ENCODE measurements at places on chromosomes 6 and 20. TPM values are rescaled to one million over a fixed set of nuclear protein-coding genes. Genes with fewer than 3 reads are reported as not detected.

- no peak overlapping the region for H3K27ac ChIP-seq
- no peak for DNase-seq
- no peaks in the 10 kb centered on the region for H3K27me3 ChIP-seq
- H3K4me3 ChIP-seq: no peak overlapping the region
- no peaks in the 10 kb centered on the region for H3K4me1 ChIP-seq
Measured at GRCh38 chr20:23195636-23196035, 109.5 kb upstream of the CD93 start.

DNA sequence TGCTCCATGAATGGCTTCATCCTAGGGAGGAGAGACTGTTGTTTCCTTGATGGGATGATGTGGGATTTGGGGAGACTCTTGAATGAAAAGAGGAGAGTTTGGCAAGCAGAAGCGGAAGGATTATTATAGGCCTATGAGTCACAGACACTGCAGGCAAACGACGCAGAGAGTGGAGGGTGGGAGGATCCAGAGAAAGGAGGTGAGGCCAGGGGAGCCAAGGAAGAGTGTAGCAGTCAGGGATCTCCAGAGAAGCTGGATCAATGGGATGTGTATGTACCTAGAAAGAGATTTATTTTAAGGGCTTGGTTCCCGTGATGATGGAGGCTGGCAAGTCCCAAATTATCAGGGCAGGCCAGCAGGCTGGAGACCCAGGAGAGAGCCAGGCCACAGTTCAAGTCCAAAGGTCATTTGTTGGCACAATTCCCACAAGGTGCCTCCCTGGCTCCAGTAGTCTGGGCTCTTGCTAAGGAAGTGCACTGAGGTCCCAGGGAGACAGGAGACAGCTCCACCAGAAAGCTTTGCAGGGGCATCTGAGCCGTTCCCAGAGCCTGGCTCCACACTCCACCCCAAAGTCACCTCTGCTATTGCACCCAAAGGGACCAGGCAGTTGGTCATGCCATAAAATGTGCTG lies 76.0 kb downstream of the ADTRP start:
- H3K4me1 ChIP-seq: no peaks in the 10 kb centered on the region
- no peak overlapping the region for H3K27ac ChIP-seq
- H3K4me3 ChIP-seq: no peak overlapping the region
- H3K27me3 ChIP-seq: no peaks in the 10 kb centered on the region
- H3K36me3 ChIP-seq: no peaks in the 10 kb centered on the region

- no peak overlapping the region for H3K27ac ChIP-seq
- no peaks in the 10 kb centered on the region for H3K36me3 ChIP-seq
- no peak for DNase-seq
Measured at GRCh38 chr6:109178921-109179320, 83.6 kb downstream of the CEP57L1 start.

DNA sequence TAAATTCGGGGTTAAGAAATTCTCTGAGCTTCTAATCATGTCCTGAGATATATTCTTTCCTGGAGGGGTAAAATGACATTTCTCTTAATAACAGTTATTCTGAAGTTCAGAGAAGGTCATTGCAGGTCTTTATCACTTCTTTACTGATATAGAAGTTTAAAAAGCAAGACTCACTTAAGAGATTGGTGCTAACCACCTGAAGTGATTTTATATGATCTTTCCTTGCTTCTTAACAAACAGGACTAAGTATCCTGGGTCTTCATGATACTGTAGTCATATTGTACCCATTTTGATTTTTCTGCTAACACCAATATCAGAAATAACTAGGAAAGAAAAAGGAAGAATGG lies 39.3 kb upstream of the PRDM1 start:
- no peaks in the 10 kb centered on the region for H3K27me3 ChIP-seq
- no peak for DNase-seq
- no peak overlapping the region for H3K27ac ChIP-seq
- H3K4me3 ChIP-seq: no peak overlapping the region
- H3K4me1 ChIP-seq: no peaks in the 10 kb centered on the region
- H3K36me3 ChIP-seq: no peaks in the 10 kb centered on the region

GRCh38 chr20:39660226-39660625 lies 698.1 kb downstream of the DHX35 start:
- H3K27me3 ChIP-seq: no peaks in the 10 kb centered on the region
- H3K4me3 ChIP-seq: no peak overlapping the region
- no peaks in the 10 kb centered on the region for H3K4me1 ChIP-seq
- H3K36me3 ChIP-seq: no peaks in the 10 kb centered on the region
- DNase-seq: no peak

GRCh38 chr20:12815231-12815768 lies 193.5 kb upstream of the SPTLC3 start:
- no peak overlapping the region for H3K4me3 ChIP-seq
- no peak overlapping the region for H3K27ac ChIP-seq
- no peak for DNase-seq
- no peaks in the 10 kb centered on the region for H3K36me3 ChIP-seq
- no peaks in the 10 kb centered on the region for H3K4me1 ChIP-seq

DNA sequence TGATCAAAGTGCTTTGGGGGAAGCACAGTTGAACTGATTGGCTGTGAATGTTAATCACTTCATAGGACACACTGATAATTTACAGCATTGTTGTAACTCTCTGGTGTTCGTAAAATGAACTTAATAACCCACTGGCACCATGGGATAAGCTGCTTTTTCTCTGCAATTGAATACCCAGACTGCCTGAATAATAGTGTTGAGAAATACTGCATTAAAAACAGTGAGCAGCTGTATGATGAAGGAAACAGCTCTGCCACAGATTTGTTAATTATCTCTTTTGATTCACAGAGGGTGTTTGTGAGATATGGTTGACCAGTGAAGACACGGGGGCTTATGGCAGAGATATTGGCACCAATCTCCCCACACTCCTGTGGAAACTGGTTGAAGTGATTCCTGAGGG lies 420.9 kb downstream of the CDKAL1 start:
- no peaks in the 10 kb centered on the region for H3K4me1 ChIP-seq
- no peak for DNase-seq
- no peaks in the 10 kb centered on the region for H3K27me3 ChIP-seq
- H3K27ac ChIP-seq: no peak overlapping the region
- peaks cover 15% of the 10 kb centered on the region for H3K36me3 ChIP-seq
- H3K4me3 ChIP-seq: no peak overlapping the region

DNA sequence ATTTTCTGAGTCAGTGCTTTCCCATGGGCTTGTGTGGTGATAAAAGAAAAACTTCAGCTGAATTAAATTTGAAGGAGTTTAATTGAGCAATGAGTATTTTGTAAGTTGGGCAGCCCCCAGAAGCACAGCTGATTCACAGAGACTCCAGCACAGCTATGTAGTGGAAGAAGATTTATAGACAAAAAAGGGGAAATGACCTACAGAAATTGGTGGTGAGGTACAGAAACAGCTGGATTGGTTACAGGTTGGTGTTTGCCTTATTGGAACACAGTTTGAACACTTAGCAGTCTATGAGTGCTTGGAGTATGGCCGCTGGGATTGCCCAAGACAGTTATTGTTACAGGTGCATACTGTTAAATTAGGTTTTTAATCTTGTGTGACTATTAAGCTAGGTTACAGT lies 96.9 kb upstream of the PTPRK start:
- no peaks in the 10 kb centered on the region for H3K27me3 ChIP-seq
- H3K4me1 ChIP-seq: no peaks in the 10 kb centered on the region
- no peak overlapping the region for H3K4me3 ChIP-seq
- H3K27ac ChIP-seq: no peak overlapping the region

- H3K4me1 ChIP-seq: peaks cover 78% of the 10 kb centered on the region
- no peaks in the 10 kb centered on the region for H3K36me3 ChIP-seq
- no peak for DNase-seq
- peak overlapping the region; percentile 26 for H3K4me3 ChIP-seq
Measured at GRCh38 chr20:36471885-36472636, 69.3 kb upstream of the MYL9 start.

DNA sequence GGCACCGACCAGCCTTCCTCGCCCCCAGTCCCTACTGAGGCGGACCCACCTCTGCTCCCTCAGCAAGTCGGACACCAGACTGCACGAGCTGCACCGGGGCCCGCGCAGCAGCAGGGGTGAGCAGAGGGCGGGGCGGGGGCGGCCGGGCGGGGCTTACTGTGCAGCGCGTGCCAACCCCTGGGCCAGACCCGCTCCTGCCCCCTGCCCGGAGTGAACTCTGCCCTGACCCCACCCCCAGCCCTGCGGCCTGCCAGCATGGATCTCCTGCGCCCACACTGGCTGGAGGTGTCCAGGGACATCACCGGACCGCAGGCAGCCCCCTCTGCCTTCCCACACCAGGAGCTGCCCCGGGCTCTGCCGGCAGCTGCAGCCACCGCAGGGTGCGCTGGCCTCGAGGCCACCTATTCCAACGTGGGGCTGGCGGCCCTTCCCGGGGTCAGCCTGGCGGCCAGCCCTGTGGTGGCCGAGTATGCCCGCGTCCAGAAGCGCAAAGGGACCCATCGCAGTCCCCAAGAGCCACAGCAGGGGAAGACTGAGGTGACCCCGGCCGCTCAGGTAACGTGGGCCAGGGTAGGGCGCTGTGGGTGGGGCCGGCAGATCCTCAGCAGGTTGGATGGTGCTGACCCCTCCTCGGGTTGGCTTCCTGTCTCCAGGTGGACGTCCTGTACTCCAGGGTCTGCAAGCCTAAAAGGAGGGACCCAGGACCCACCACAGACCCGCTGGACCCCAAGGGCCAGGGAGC lies 1.5 kb upstream of the SLC2A4RG start:
- peak overlapping the region; percentile 88 for H3K27ac ChIP-seq
- peak overlapping the region; percentile 52 for H3K4me3 ChIP-seq
- no peaks in the 10 kb centered on the region for H3K27me3 ChIP-seq
- H3K36me3 ChIP-seq: peaks cover 53% of the 10 kb centered on the region
- peaks cover 43% of the 10 kb centered on the region for H3K4me1 ChIP-seq

- peaks cover 14% of the 10 kb centered on the region for H3K4me1 ChIP-seq
- no peak for DNase-seq
- H3K27ac ChIP-seq: no peak overlapping the region
- H3K4me3 ChIP-seq: no peak overlapping the region
Measured at GRCh38 chr6:147961481-147962141, 381.0 kb upstream of the SASH1 start.

DNA sequence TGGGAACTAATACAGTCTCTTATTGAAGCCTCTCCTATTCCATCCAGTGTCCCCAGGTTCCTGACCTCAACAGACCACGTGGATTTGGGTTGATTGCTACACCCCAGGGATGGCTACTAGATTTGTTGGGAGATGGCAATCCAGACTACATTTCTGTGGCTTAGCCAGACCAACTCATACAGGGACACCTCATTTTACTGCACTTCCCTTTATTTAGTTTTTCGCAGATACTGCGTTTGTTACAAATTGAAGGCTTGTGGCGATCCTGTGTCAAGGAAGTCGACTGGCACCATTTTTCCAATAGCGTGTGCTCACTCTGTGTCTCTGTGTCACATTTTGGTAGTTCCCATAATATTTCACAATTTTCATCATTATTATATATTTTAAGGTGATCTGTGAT lies 10.3 kb upstream of the MTRF1L start:
- no peak overlapping the region for H3K27ac ChIP-seq
- H3K36me3 ChIP-seq: no peaks in the 10 kb centered on the region
- no peak overlapping the region for H3K4me3 ChIP-seq
- DNase-seq: no peak

DNA sequence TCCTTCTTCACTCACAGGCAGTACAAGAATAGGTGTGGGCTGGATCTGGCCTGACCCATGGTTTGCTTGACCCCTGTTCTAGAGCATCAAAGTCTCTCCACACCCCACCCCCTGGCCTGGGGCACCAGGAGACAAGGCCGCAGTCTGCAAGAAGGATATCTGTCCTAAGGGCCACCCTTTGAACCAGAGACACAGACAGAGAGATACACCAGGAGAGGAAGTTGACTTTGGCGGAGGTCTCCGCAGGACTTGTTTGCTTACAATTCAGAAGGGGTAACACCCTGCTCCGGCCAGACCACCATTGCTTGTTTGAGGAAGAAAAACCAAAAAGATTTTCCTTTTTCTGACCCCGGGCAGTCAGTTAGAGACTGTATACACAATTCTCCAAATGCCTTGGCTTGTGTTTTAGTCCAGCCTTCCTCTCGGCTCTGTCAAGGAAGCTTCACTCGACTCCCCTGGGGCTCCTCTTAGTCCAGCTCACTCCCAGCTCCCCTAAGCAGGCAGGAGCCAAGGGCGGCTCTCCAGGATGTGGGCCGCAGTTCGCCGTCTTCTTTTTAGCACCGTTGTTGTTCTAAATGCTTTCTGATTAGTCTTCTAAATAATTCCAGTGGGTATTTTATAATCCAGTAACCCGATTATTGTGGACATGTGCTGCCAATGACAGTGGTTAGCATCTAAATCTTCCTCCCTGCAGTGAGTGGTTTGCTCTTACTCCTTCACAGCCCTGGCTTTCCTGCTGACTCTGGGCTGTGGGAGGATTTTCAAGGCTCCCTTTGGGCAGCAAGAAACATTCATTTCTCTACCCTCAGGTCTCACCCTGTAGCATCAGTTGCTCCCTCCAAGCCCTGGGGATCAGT lies 58.6 kb upstream of the MRPS10 start:
- H3K4me1 ChIP-seq: peaks cover 27% of the 10 kb centered on the region
- peak; percentile 77 for DNase-seq
- no peaks in the 10 kb centered on the region for H3K36me3 ChIP-seq
- H3K27ac ChIP-seq: peak overlapping the region; percentile 61

GRCh38 chr20:44018259-44018941 lies 103.7 kb downstream of the TOX2 start:
- peak overlapping the region; percentile 66 for H3K27ac ChIP-seq
- no peaks in the 10 kb centered on the region for H3K27me3 ChIP-seq
- H3K36me3 ChIP-seq: no peaks in the 10 kb centered on the region
- peak; percentile 86 for DNase-seq

DNA sequence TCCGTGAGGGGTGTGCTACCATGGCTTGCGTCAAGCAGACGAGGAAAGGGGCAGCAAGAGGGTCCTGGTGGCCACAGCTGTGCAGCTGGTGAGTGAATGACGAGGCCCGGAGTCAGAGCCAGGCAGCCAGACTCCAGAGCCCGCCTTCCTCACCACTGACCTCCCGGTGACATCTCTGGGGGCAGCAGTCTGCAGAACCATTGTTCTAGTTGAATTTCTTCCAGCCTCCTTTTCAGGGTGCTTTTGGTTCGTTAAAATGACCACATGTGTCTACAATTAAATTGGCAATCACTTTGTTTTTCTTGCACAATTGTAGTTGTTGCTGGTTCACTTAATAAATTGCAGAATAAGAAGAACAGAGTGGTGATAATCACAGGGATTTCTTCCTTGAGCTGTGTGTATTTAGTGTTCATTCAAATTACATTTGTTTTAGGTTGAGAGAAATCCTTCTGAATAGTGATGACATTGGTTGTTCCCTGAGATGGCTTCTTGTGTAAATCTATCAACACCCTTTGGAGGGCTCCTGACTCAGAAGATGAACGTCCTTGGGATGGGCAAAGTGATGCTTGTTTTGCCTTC lies 96.4 kb downstream of the TULP4 start:
- peaks cover 3% of the 10 kb centered on the region for H3K4me1 ChIP-seq
- DNase-seq: peak; percentile 66
- no peak overlapping the region for H3K27ac ChIP-seq
- H3K36me3 ChIP-seq: peaks cover 8% of the 10 kb centered on the region

- peak; percentile 95 for DNase-seq
- peak overlapping the region; percentile 90 for H3K27ac ChIP-seq
- H3K36me3 ChIP-seq: no peaks in the 10 kb centered on the region
- H3K27me3 ChIP-seq: no peaks in the 10 kb centered on the region
- peaks cover 7% of the 10 kb centered on the region for H3K4me1 ChIP-seq
Measured at GRCh38 chr6:144063744-144064401, 31.5 kb downstream of the SF3B5 start.

DEFB124 gene
- total RNA-seq: not detected

ARMH2 gene
- total RNA-seq: not detected

AGPAT4 gene
- 1.8 TPM for total RNA-seq

PPP1R14C gene
- total RNA-seq: 13.8 TPM

HECA gene
- 52.1 TPM for total RNA-seq

HLA-DRA gene
- 252 TPM for total RNA-seq

ZNF311 gene
- not detected for total RNA-seq

Data from stomach (tissue), 19 donors.